ENCODE measurements at places on chromosomes 3 and 15.

- no peak for DNase-seq
Observed at GRCh38 chr15:57923750-57924149, 141.8 kb downstream of the ALDH1A2 start.

DNA sequence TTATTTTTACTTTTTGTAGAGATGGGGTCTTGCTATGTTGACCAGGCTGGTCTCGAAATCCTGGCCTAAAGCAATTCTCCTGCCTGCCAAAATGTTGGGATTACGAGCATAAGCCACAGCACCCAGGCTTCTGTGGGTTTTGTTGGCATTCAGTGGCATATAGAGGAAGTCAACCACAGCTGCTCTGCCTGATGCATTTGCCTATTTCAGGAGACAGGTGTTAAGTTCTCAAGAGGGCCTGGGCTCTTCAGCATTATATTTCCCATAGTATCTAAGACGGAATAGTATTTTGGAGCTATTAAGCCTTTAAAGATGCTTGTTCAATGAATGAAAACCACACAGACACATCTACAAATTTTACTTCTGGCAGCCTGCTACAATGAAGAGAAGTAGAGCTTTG is 73.5 kb upstream of the CSPG5 start:
- peak; percentile 39 for DNase-seq

GRCh38 chr3:16239086-16239770 is 25.5 kb downstream of the DPH3 start:
- DNase-seq: no peak

DNA sequence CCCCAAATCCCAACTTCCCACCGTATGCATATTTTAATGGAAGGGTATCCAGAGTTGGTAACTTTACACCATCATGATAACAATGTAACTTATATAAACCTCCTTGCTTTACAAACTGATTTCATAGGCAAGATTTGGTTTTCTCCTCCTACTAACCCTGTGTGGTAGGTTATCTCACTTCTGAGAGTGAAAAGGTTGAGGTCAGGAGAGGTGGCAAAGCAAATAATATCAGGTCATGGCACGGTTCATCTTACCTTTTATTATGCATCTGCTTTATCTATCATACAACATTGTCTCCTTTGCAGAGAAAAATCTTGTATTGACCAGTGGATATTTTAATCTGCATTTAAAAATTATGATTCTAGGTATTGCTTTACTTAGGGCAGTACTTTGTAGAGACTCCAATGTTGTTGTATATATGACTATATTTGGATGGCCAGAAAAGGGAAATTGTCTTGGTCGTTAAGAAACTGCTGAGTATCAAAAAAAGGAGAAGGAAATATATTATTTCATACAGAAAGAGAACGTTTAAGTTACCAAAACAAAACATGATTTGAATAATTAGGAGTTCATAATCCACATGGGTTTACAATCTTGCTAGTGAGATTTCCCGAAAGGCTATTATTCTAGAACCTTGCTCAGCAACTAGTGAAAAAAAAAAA is 30.4 kb downstream of the NFKBIZ start:
- no peak for DNase-seq

DNA sequence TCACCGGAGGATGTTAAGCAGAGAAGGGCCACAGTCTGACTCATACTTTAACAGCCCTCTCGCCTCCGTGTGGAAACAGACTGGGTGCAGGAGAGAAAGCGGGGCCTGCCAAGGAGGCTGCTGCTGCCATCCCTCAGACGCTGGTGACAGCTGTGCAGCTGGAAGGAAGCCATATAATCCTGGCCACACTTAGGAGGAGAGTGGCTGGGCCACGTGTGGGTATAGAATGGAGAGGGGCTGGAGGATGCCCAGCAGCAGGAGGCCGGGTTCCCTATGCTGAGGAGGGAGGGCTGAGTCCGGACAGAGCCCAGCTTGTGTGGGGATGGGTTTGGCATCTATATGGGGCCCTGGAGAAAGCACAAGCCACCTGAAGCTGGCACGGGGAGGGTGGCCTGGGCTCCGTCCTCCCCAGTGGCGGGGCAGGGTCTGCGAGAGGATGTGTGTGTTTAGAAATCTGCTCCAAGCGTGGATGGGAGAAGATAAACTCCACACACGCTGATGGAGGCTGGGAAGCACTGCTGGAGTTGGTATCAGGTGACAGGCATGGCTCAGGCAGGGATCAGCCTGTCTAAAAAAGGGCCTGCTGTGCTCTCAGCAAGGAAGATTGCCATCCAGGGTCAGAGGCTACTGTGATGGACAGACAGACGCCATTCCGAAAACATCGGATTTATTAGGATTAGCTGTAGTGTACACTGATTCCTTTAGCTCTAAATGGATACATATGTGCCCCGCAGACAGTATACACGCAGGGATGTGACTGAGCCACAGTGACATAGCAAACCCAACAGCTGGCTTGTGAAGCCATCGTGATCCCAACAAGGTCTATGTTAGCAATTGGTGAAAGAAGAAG is 15.9 kb downstream of the ABTB1 start:
- DNase-seq: no peak

GRCh38 chr3:195240939-195241338 is 30.0 kb downstream of the XXYLT1 start:
- no peak for DNase-seq

GRCh38 chr15:85329561-85330422 is 50.6 kb upstream of the AKAP13 start:
- DNase-seq: no peak

DNA sequence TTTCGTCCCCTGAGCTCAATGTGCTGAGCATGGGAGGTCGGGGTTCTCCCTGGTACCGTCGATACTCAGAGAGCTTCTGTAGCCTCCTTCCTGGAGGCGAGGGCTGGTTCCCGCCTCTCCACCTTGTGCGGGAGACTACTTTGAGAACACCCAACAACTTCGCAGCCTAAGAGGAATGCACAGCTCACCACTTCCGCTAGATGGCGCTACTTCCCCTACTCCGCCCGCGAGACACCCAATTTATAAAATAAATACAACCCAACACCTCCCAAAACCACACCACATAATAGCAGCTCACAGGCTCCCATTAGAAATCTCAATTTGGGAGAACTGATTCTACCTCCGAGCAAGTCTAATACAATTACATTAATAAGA is 1.2 kb downstream of the RGMA start:
- DNase-seq: peak; percentile 64

GRCh38 chr15:94098921-94099573 is 132.3 kb upstream of the MCTP2 start:
- DNase-seq: no peak

- no peak for DNase-seq
Observed at GRCh38 chr3:157442729-157443128, 6.1 kb downstream of the PTX3 start.

GRCh38 chr3:73584873-73585272 is 39.9 kb downstream of the PDZRN3 start:
- DNase-seq: no peak

- no peak for DNase-seq
Observed at GRCh38 chr3:141412936-141413354, 44.6 kb downstream of the ZBTB38 start.

DNA sequence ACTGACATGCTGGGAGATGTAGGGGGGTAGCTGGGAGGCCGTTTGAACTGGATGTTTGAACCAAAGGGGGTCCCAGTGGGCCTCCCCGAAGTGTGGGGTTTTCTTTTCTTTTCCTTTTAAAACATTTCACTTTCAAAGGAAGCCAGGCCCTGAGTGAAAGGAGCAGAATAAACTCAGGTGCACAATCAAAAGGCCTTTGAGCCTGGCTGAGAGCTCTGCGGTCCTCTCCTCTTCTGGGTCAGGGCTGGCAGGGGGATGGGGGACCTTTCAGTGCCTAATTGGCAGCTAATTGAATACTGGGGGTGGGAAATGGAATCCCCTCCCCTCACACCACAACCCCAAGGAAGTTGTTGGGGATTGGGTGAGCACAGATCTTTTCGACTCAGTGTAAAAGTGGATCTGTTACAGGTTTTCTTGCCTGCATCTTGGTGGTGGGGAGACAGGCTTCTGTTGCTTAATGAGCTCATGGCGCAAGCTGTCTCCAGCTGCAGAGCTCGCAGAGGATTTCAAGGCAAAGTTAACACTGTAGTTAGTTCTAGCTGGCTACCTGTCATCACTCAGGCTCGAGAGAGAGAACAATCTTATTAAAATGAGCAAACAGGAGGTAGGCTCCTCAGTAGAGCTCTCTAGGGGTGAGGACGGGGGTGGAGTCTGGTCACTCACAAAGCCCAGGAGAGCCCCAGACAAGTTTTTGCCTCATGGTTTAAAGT is 132.6 kb downstream of the RAB11A start:
- no peak for DNase-seq

DNA sequence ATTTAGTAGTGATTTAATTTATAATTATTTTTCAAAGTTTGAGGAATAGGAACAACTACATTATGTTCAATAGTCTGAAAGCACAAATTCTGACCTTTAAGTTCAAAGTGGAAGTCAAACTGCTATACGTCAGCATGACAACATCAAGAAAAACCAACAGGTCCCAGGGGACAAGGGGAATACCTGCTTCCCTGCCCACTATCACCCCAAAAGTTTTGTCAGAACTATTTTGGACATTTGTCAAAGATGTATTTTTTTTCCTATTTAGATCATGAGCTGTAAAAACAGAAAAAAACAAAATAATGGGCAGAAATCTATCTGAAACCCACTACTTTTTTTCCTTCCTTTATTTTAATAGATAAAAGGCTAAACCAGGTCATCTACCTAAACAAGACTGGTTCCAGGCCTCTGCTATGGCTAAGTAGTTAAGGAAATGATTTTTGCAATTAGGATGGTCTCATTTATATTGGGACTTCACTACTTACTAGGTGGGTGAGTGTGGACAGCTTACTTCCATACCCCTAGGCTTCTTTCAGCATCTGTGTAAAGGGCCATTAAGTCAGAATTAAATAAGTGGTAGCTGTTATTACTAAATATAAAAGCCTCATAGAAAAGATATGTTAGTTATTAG is 746.3 kb downstream of the FHIT start:
- no peak for DNase-seq

DNA sequence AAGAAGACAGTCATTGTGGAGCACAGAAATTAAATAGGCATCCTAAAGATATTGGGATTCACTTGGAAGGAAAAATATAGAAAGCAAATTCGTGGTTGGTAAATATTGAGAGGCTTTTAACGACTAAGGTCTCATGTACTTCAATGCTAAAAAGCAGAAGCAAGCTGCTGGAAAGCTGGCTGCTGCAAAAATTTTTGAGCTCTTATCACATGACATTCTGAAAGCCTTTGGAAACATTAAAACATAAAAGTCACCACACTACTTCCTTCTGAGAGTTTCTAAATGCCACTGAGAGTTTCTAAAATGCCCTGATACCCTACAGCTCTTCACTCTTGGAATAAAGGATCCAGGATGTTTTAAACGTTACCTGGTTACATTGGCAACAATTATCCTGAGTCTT is 39.0 kb upstream of the CBLB start:
- DNase-seq: no peak

GRCh38 chr15:58362262-58362922 is 69.4 kb upstream of the LIPC start:
- no peak for DNase-seq

DNA sequence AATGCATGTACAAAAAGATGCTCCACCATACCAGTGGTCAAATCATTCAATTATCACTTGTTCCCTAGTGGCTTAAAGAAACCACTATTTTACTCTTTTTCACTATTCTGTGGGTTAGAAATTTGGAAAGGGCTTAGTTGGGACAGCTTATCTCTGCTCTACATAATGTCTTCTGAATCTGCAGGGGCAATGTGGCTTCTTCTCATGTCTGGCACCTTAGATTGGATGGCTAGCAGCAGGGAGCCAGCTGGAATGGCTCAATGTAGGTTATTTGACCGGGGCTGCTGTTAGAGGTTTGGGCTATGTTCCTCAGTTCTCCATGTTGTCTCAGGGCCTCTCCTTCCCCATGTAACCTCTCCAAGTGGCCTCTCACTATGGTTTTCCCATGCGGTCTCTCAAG is 57.5 kb upstream of the EPHB1 start:
- DNase-seq: no peak

GRCh38 chr3:136938334-136938733 is 19.4 kb upstream of the IL20RB start:
- no peak for DNase-seq

- no peak for DNase-seq
Observed at GRCh38 chr15:77818484-77819047, 185.9 kb upstream of the LINGO1 start.

- DNase-seq: no peak
Observed at GRCh38 chr15:67548862-67549651, 6.6 kb downstream of the MAP2K5 start.

DNA sequence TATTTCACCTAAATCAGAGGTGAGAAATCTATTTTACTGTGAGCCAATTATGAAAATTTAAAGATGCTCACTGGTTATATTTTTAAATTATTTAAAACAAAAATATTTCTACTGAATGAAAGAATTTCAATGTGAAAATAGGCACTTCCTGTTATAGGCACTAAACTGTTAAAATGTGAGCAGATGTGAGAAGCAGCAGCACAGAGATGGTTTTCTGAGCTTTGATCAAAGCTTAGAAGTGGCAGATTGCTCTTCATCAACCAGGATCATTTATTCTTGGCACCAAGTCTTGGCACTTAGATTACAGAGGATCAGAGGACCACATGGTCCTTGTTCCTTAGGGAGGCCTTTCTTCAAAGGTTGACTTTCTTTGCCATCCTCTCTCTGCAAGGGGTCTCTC is 18.0 kb upstream of the TSC22D2 start:
- no peak for DNase-seq

GRCh38 chr3:15470261-15470660 is 42.9 kb downstream of the EAF1 start:
- DNase-seq: no peak
